ENCODE measurements at places on chromosomes 13 and 19.

DNA sequence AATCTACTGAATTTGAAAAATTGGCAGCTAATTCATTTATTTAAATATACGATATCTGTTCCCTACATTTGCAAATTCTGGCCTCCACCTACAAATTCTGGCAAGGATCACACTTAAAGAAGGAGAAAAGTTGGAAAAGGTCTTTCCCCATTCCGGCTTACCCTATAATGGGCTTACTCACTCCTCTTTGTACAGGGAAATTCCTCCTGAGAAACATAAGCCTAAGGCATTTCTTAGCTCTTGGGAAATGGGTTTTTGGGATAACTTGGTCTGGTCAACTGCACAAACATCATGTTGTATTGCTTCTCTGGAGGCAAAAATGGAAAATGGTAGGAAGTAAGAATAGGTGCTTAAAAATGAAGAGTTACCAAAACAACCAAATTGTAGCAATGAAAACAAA, 25.5 kb downstream of the KCTD12 start:
- no peak for DNase-seq

DNA sequence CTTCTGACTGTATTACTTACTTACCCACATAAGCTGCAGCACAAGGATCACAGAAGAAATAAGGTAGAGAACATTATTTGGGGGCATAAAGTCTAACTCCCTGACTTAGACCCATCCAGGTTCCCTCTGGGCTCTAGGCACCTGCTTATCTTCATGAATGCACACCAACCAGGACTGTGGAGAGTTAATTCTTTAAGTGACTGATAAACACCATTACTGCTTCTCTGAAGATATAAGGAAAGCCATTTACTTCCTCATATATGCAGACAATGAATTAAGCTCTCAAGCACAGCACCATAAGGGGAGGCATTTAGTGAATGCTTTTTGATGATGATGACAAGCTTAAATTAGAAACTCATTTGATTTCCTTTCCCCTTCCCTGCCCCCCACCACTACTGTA, 22.5 kb downstream of the OBI1 start:
- no peak for DNase-seq

DNA sequence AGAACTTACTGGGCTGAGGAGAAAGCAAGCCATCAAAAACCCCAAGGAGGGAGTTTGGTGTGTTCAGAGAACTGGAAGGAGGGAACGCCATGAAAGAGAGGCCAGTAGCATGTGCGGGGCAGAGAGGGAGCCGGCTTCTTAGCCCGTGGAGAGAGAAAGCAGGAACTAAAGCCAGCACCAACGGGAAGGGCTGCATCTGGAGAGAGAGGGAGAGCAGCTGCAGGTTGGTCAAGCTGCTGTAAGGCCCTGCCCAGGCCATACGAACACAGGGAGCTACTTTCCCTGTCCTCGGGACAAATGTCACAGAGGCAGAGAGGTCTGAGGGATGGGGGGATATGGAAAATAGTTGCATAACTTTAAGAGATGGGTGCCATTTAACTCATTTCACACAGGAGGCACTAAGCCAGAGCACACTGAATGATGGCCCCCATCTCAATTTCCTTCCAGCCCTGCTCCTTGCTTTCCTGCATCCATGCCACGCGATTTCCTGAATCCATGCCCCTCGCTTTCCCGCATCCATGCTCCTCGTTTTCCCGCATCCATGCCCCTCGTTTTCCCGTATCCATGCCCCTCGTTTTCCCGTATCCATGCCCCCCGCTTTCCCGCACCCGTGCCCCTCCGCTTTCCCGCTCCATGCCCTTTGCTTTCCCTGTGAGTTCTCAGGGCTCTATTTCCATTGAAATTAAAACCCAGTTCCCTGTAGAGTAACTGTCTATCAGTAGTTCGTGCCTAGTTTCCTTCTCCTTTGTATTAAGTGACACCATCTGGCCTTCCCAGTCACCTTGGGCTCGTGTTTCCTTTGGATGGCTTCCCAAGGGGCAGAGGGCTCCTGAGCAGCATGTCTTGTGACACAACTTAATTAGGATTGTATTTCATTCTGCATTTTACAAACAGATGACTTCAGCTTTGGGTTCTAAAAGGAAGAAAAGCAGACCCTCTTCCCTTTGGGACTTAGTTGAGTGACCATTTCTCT, 31.5 kb upstream of the TPT1 start:
- no peak for DNase-seq

DNA sequence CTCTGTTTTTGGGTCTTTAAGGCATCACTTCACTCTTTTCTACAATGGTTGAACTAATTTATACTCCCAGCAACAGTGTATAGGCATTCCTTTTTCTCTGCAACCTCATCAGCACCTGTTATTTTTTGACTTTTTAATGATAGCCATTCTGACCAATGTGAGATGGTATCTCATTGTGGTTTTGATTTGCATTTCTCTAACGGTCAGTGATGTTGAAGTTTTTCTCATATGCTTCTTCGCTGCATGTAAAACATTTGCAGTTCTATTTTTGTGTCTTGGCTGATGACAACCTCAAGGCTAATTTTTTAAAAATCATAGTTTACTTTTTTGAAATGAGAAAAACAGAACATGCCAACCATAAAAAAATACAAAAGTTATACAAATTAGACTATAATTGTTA, 258.2 kb upstream of the EDNRB start:
- DNase-seq = no peak

DNA sequence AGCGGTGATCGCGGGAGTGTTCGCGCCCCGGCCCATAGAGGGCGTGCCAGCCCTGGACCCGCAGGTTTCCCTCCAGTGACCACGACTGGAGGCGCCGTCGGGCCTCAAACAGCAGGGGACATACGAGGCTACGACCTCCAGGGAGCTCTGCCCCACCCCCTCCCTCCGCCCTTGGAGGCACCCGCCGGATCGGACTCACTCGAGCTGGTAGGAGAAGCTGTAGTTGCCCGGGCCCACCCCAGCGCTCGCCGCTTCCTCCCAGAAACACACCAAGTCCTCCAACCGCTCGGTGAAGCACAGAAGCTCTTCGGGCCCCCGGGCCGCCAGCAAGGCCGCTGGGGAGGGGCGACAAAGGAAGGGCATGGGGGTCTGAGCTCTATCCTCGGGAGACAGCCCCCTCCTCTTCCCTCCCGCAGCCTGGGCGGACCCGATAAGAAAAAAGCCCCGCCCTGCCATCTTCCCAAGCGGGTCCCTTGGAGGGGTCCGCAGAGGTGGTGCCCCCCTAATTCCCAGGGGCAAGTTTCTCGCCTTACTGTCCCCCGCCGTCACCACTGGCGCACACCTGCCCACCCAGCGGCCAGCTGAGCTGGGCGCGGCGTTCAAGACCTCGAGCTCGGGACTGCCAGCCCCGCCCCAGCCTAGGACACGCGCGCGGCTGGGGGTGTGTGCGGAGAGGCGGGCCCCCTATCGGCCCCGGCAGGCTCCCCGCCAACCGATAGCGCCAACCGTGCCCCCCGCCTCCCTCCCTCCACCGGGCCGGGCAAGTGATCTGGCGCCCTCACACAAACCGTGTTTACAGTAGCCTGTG, 1.0 kb downstream of the EPOR start:
- peak; percentile 43 for DNase-seq

- no peak for DNase-seq
Observed at GRCh38 chr13:80196756-80197155, 144.2 kb downstream of the SPRY2 start.

- DNase-seq = no peak
Observed at GRCh38 chr13:67520886-67521285, 290.8 kb upstream of the PCDH9 start.

- DNase-seq = no peak
Observed at GRCh38 chr19:48511321-48511731, 309 bp downstream of the LMTK3 start.

- no peak for DNase-seq
Observed at GRCh38 chr19:925087-925525, 729 bp upstream of the ARID3A start.

- no peak for DNase-seq
Observed at GRCh38 chr19:13042443-13043130, 47.3 kb downstream of the NFIX start.

DNA sequence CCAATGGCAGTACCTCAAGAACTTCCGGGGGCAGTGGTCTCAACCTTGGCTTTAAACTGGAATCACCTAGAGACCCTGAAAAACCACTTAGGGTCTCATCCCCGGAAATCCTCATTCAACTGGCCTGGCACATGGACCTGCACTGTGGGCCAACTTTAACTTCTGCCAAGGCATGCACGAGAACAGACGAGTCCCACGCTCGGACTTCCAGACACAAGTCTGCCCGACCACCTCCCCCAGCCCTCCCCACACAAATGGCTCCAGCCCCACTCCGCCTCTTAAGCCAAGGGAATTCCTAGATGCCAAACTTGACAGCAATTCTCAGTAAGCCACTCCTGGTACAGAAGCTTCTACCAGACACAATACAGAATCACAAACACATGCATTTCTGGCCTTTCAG, 114.0 kb downstream of the STK24 start:
- no peak for DNase-seq

GRCh38 chr19:32265995-32266394, 79.4 kb upstream of the ZNF507 start:
- no peak for DNase-seq

DNA sequence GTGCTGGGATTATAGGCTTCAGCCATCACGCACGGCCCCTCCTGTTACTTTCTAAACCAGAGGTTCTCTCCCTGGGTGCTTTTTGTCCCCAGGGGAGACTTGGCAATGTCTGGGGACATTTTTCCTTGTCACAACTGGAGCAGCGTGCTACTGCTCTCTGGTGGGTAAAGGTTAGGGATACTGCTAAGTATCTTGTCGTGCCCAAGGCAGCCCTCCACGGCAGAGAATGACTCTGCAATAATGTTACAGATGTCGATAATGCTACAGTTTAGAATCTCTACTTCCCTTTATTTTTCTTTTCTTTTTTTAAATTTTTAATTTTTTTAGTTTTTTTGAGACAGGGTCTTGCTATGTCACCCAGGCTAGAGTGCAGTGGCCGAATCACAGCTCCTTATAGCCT, 38.0 kb downstream of the ADGRE1 start:
- DNase-seq = no peak

- no peak for DNase-seq
Observed at GRCh38 chr19:18045307-18046050, 37.5 kb downstream of the ARRDC2 start.

GRCh38 chr13:23817830-23818229, 71.4 kb downstream of the MIPEP start:
- DNase-seq = no peak

DNA sequence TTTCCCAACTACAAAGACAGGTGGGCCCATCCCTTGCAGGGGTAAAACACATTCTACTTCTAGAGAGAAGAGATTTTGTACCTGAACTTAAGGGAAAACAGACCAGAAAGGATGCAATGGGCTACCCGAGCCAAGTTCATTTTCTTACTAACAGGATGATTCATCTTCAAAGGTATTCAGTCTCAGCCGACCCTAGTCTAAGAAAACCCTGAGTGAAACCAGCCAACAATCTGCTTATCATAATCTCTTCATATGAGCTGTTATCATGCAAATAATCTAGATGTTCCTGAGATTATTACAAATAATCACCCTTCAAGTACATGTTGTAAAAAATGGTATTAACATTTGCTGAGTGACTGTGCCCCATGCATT, 15.6 kb downstream of the PABPC3 start:
- DNase-seq = no peak
